NCI-H510A (cell line): ENCODE measurements at places on chromosomes 6 and 20.
A peak's percentile ranks its signal among the peaks of the same experiment; 100 is the strongest.

DNA sequence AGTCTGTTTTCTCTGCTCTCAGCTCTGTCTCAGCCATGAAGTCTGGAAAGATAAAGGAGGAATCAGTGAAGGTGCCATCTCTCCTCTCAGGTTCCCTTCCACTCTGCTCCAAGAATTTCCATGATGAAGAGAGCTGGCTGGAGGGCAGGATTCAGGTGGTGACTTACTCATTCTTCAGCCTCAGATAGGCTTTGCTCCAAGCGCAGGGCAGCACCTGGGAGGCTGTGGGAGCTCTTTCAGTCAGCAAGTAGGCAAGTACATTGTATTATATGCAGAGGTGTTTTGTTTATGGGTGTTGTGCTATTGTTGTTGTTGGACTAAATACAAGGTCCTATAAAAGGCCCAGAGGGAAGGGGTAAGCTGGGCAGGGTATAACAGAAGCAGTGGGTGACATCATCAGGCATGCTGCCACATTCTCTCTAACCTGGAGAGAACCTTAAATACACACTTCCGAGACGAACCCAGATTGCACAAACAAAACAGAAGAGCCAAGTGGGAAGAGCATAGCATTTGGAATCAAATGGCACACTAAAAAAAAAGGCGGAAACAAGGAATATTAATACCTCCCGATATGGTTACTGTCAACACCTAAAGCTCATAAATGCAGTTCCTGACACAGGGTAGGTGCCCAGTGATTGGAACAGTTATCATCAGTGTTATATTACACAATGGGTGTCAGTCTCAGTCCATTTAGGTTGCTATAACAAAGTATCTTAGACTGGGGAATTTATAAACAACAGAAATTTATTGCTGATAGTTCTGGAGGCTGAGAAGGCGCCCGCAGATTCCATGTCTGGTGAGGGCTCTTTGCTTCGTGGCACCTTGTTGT is 14.5 kb upstream of the PSMG4 start:
- no peak for DNase-seq

DNA sequence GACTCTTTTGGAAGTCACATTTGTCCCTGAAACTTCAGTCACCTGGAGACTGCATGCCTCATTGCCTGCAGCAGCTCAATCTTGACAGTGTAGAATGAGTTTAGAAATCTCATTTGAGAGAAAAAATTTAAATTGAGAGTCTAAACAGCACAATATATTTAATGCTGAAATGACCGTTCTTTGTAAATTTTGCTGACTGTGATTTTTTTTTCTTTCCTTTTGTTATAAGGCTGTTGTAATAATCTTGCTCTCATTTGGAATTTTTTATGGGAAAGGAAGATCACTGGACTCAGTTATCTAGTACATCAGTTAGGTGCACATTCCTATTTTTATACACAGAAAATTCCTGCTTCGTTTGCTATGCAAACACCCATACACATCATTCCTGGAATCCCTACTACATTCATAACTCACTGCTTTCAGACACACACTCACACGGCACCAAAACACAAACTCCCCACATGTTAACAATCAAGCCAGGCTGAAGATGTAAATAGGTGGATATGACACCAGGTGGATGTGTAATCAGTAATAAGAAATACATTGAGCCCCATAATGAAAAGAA is 43.8 kb downstream of the PTCHD4 start:
- no peak for DNase-seq

- no peak for DNase-seq
Observed at GRCh38 chr6:30344191-30344867, 627 bp upstream of the RPP21 start.

DNA sequence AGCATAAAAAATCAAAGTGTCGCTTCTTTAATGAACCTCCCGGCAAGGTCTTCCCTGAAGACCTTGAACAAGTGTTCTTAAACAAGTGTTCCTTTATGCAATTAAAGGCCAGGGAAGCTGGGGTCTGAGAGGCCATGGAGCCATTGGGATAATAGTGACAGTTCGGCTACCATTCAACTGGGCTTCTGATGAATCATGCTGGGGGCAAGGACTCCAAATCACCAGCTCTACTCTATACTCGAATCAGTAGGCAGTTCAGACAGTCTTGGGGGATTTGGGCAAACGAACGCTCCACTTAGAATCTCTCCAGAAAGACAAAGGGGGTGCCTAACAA is 34.7 kb upstream of the EZR start:
- DNase-seq, result no peak

GRCh38 chr20:16404171-16404570 is 169.1 kb downstream of the KIF16B start:
- DNase-seq, result no peak

GRCh38 chr6:143290206-143290605 is 160.3 kb downstream of the ADAT2 start:
- DNase-seq, result no peak

DNA sequence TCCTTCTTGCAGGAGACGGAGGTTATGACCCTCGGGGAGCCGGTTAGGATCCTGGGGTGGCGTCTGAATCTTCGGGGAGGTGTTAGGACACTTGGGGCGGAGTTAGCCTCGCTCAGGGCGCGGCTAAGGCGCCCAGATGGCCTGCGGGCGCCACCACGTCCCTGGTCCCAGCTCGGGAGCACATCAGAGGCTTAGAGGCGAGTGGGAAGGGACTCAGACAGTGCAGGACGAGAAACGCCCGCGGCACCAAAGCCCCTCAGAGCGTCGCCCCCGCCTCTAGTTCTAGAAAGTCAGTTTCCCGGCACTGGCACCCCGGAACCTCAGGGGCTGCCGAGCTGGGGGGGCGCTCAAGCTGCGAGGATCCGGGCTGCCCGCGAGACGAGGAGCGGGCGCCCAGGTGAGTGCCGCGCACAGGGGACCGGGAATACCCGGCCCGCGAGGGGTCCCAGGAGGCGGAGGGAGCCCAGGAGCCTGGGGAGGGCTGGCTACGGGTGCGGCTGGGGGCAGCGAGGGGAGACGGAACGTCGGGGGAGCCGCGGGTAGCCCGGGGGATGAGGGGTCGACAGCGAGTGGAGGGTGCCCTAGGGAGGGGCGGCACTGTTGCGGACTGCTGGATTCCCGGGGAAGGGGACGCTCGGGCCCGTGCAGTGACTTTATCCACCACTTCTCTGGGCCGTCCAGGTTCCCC is at the start of gene HCK:
Gene HCK (plus strand): TSS at position 153 of the 688 bp plus-strand sequence.
- no peak for DNase-seq

DNA sequence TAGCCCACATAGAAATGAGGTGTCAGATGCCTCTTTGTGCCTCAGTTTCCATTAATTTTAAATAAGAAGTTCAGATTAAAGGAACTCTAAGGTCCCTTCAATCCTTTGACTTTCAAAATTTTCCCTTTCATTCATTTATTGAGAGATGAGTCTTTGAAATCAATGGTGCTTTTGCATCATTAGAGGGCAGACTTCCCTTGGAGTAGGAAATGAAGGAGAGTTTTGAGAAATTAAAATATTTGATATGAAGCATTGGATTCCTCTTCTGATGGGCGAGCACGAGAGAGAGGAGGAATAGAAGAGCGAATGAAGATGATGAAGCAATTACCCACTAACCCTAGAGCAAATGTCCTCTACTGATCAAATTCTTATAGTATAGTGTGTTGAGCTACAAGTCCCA is 105.7 kb downstream of the EDN1 start:
- no peak for DNase-seq

- no peak for DNase-seq
Observed at GRCh38 chr6:107866606-107867301, 42.6 kb upstream of the SCML4 start.

DNA sequence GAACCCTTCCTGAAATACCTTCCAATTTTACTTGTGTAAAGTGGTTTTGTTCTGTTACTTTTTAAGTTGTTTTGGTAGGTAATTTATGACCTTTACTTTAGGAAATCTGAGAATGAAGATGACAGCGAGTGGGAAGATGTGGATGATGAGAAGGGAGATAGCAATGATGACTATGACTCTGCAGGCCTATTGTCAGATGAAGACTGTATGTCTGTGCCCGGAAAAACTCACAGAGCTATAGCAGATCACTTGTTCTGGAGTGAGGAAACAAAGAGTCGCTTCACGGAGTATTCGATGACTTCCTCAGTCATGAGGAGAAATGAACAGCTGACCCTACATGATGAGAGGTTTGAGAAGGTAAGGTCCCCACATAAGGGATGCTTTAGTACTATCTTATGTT is 6.6 kb upstream of the ZC2HC1B start:
- DNase-seq, result no peak

GRCh38 chr6:154738551-154738961 is 5.3 kb downstream of the SCAF8 start:
- DNase-seq, result no peak

DNA sequence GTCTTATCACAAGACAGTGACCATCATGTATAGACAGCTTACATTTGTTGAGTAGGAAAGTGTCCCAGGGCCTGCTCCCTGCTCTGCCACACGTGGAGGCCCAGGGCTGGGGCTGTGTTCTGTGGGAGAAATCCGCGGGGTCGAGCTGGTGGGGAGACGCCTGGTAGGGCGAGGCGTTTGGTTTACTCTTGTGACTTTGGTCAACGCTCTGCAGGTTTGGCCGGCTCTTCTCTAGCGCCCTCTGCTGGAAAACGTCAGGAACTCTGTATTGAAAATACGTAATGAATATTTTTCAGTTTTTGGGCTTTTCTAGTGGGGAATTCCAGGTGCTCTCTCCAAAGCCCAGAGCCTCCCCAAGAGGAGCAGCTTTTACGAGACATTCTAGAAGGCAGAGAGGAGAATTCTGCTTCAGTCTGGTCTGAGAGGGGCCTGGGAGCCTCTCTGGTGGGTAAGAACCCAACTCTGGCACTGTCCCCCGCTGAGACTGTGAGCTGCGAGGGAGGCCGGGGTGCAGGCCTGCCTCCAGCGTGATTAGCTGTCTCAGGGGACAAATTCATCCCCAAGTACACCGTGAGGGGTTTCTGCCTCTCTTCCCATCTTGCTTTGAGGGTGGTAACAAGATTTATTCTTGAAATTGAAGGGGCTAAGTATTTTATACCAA is 112.6 kb upstream of the RALGAPA2 start:
- DNase-seq, result peak; percentile 17

DNA sequence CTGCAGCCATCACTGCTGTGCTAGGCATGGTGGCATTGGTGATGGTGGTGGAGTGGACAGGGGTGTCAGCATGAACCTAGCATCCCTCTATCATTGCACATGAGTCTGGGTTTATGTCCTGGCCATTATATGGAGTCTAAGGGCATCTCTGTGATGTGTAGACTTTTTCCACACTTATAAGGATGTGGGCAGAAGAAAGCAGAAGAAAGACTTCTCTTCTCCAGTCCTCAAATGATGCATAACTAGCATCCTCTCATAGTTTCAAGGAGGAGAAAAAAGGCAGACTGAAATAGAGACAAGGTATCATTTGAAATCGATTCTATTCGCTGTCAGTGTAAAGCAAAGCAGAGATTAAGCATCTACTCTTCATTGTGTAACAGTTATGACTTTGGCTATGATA is 140.0 kb upstream of the ATXN1 start:
- no peak for DNase-seq

GRCh38 chr6:37570482-37571133 is 70.9 kb upstream of the CCDC167 start:
- no peak for DNase-seq

DNA sequence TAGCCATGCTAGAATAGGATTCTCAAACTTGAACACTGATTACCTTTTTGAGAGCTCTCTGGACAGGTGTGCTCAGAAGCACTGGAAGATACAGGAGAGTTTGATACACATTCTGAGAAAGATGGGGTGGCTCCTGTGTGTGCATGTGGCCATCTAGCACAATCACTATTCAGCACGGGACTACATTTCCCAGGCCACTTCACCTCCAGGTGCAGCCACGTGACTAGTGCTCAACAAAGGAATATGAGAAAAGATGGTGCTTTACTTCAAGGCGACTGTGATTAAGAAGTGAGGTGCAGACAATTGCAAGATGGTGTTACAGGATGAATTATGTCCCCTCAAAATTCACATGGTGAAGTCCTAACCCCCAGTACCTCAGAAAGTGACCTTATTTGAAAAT is 103.8 kb downstream of the BACH2 start:
- no peak for DNase-seq

GRCh38 chr6:100810015-100810414 is 71.1 kb downstream of the ASCC3 start:
- no peak for DNase-seq

DNA sequence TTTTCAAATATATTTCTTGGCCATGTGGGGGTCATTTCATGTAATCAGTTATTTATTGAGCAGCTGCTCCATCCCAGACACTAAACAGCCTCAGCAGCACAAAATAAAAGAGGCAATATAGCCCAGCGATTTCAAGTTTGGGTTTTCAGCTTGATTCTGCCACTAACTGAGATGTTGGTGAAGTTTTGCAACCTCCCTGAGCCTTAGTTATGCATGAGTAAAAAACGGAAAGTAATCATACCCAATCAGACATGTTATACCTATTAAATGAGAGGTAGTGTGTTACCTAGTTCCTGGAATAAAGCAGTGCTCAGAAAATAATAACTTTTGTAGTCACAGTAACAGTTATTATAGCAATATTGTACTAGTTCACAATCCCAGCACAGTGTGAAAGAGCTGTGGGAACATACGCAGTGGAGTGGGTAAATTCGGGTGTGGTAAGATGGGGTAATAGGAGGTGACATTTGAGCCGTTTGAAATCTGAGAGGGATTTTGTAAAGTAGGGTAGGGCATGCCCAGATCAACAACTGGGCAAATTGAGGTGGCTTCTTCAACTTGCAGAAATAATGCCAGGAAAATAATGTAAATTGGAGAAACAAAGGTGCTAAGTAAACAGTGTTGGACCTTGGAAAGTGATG is 1.5 kb downstream of the SLC9A8 start:
- DNase-seq, result no peak

DNA sequence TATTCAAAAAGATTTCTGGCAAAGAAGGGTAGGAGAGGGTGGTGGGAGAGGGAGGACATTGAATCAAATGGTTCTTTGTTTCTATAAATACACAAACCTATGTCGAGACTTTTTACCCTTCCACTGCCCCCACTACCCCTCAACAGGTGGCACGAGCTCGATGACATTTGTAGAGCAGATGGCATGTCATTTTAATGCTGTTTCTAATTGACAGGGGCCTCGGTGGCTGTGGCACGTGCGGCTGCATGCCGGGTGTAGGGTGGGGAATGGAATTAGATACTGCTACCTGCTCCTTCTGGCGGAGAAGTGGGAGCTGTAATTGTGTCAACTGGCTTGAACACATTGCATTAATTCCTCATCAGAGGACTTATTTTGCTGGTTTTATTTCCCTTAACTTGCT is 29.1 kb upstream of the SASH1 start:
- DNase-seq, result no peak
